Astrocyte (in vitro differentiated cells and primary cell): ENCODE measurements at places on chromosomes 5 and 9. TPM values are rescaled to one million over a fixed set of nuclear protein-coding genes. Genes with fewer than 3 reads are reported as not detected.

The PRR7 gene
- total RNA-seq = 9.9 TPM in 2 replicates

The LIX1 gene
- 0.24 and 0.59 TPM in 2 replicates for total RNA-seq

DNA sequence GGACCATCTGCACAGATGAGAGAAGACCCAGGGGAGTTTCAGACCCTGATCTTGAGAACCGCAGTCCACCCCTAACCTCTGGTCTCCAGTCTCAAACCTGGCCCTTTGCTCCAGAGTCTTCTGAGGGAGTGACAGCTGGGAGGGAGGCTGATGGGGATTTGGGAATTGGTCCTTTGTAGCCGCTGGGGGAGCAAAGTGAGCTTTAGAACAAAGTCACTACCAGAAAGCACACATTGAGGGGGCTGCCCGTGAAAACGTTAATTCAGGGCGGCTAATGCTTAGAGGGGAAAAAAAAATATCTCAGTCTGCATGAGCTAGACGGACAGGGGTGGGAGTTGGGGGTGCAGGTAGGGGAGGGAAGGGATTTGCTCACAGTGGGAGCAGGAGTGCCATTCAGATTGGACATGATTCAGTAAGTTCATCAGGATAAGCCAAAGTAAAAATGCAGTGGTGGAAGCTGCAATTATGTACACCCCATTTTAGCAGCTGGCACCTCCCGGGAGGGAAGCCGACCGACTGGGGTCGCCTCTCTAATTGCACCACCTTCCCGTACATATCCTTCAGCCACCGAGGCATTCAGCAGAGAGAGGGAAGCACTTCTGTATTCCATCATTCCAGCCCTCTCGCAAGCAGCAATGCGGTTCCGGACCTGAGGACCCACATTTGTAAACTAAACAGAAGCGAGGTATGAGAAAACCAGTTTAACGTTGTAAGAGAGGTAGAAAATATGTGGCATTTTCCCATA lies 123.4 kb upstream of the RETREG1 start:
- no peak overlapping the region for H3K4me3 ChIP-seq
- H3K27me3 ChIP-seq = no peaks in the 10 kb centered on the region
- H3K27ac ChIP-seq = no peak overlapping the region
- no peak for DNase-seq
- H3K4me1 ChIP-seq = peaks cover 43% of the 10 kb centered on the region

DNA sequence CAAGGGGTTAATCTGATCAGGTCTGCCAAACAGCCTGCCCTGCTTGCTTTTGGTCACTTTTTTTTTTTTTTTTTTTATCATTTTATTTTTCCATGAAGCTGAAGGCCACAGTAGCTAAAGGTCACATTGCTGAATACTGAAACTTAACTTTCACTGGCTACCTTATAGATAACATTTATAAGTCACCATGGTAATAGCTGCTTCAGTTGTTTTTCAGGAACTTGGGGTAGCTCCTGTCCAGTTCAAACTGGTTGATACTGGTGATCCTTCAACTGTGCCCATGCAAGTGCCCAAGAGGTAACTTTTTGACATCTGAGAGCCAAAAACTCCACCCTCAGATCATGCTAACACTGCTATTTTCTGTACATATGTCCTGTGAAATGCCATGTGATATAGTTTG lies 68.3 kb upstream of the RGS7BP start:
- DNase-seq = peak; percentile 2
- H3K27ac ChIP-seq = no peak overlapping the region
- no peak overlapping the region for H3K4me3 ChIP-seq
- no peaks in the 10 kb centered on the region for H3K27me3 ChIP-seq
- H3K4me1 ChIP-seq = no peaks in the 10 kb centered on the region

DNA sequence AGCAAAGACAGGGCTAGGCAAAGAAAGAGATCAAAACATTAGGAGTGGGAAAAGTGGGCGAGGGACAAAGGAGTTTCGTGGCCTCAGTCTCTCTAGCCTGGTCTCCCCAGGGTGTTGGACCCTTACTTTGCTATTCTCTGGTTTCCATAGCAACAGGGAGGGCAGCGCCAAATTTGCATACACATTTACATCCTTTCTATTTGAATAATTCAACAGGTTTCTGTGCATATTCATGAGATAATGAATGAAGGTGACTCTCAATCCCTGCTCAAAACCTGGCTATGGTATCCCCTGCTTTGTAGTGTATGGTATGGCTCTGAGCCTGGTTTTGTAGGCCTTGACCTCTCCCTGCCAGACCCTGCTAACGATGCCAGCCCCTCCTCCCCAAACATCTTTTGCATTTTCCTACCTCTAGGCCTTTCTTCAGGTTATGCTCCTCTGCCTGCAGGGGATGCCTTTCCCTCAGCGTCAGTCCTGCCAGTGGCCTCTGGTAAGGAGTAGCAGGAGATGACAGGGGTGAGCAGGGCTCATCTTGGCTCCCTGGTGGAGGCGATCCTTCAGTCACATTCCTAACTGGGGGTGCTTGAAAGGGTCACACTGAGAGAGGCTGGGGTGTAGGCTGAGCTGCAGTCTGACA lies 9.8 kb downstream of the RPP25L start:
- H3K27ac ChIP-seq = no peak overlapping the region
- no peaks in the 10 kb centered on the region for H3K36me3 ChIP-seq
- peaks cover 27% of the 10 kb centered on the region for H3K27me3 ChIP-seq
- no peak for DNase-seq
- no peak overlapping the region for H3K4me3 ChIP-seq
- H3K4me1 ChIP-seq = no peaks in the 10 kb centered on the region

- H3K36me3 ChIP-seq = no peaks in the 10 kb centered on the region
- peaks cover 30% of the 10 kb centered on the region for H3K4me1 ChIP-seq
- H3K27ac ChIP-seq = no peak overlapping the region
- no peaks in the 10 kb centered on the region for H3K27me3 ChIP-seq
Observed at GRCh38 chr9:111963995-111964394, 67.4 kb downstream of the UGCG start.

- H3K4me1 ChIP-seq = peaks cover 23% of the 10 kb centered on the region
- DNase-seq = peak; percentile 74
- no peaks in the 10 kb centered on the region for H3K36me3 ChIP-seq
- no peak overlapping the region for H3K4me3 ChIP-seq
- no peaks in the 10 kb centered on the region for H3K27me3 ChIP-seq
Observed at GRCh38 chr5:206406-206805, 11.5 kb downstream of the CCDC127 start.

GRCh38 chr5:135478938-135479337 lies 26.8 kb upstream of the TIFAB start:
- no peak overlapping the region for H3K4me3 ChIP-seq
- H3K4me1 ChIP-seq = no peaks in the 10 kb centered on the region

DNA sequence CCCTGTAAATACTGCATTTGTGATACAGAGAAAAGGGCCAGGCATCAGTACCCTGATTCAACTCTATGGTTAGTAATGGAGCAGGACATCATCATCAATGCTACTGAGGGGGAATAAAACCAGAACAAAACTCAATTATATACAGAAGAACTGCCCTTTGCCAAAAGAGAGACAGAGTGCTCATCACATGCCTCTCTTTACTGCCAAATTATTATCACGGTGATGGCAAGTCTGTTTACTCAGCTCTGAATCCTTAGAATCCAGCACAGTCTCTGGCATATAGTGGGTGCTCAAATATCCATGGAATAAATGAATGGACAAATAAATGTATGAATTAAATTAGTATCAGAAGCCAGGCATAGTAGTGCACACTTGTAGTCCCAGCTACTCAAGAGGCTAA lies 130.2 kb downstream of the TTC39B start:
- no peaks in the 10 kb centered on the region for H3K27me3 ChIP-seq
- H3K4me1 ChIP-seq = no peaks in the 10 kb centered on the region
- no peak overlapping the region for H3K4me3 ChIP-seq
- H3K36me3 ChIP-seq = peaks cover 2% of the 10 kb centered on the region
